ENCODE measurements at places on chromosomes 6 and 20. TPM values are rescaled to one million over a fixed set of nuclear protein-coding genes. Genes with fewer than 3 reads are reported as not detected.

FABP7 gene
- not detected for polyA plus RNA-seq

DNA sequence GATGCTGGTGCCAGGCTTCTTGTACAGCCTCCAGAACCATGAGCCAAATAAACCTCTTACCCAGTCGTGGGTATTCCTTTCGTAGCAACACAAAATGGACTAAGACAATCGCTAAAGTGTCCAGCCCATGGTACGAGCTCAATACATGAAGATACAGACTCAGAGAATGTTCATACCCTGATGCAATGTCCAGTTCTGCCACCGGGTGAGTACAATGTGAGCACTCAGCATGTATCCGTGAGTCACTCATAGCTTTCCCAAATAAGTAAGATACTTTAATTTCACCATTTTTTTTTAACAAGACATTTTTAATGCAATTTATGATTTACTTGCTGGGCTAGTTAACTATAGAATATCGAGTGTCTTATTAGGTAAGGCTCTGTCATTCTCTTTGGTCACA is 26.7 kb upstream of the PDE10A start:
- DNase-seq: no peak

DNA sequence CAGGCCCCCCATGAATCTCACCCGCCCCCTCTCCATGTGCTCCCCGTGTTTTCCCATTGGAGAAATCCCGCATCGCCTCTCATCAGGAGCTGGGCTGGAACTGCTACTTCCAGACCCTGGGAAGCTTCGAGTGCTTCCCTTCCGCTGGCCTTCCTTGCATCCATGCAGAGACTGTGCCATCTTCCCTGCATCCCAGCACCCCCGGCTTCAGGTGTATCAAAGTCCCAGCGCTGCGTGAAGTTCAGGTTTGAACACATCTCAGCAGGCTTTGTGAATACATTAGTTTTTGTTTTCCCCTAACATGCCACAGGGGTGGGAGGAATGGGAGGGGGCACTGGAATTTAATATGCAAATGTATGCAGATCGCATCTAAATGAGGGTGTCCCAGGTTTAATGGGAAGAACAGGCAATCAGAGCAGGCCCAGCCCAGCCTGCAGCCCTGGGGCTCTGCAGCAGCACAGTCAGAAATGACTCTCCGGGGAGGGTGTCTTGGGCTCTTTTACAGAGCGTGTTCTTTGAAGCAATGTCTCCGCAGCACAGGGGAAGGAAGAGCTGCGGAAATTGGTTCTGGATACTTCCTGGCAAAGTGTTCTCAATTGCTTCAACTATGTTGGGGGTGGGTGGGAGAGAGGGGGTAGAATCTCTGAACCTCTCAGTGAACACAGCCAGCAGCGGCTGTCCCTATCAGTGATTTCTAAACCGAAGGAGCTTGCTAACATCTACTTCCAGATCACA is 8.3 kb upstream of the MMP9 start:
- DNase-seq: no peak

DNA sequence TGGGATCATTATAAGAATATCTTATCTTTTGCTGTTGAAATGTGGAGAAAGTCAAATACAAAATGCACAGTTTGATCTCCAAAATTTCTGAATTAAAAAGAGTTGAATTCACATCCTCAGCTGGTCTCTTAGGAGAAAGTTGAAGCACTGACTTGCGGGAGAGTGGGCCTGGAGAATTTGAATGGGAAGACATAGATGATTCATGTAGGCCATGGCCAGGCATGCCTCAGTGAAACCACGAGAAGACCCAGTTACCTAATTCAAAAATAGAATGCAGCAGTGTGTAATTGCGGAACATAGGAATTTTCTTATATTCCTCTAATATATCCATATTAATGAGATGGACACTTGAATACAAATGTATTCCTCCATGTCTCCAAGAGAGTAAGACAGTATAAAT is 53.0 kb upstream of the DTNBP1 start:
- no peak for DNase-seq

LBP gene
- polyA plus RNA-seq: not detected

DNA sequence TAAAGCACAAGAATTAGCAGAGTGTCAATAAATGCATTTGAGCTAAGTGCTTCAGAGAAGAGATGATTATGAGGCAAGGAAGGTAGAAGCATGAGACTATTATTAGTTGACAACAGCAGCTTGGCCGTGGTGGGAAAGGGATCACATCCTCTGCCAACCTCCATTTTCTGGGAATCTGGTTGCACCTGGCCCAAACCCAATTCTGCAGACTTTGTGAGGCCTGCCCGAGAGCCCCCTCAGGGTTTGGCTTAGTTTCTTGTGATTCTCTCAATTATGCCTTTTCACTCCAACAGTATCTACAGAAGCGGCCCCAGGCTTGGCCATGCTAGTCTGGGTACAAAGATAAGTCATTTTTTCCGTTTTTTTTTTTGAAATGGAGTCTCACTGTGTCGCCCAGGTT is 111.0 kb upstream of the B3GAT2 start:
- DNase-seq: no peak

TFAP2A gene
- polyA plus RNA-seq: not detected

GRCh38 chr6:78533426-78533825 is 333.9 kb upstream of the IRAK1BP1 start:
- no peak for DNase-seq

CNR1 gene
- polyA plus RNA-seq: 0.07 TPM

DNA sequence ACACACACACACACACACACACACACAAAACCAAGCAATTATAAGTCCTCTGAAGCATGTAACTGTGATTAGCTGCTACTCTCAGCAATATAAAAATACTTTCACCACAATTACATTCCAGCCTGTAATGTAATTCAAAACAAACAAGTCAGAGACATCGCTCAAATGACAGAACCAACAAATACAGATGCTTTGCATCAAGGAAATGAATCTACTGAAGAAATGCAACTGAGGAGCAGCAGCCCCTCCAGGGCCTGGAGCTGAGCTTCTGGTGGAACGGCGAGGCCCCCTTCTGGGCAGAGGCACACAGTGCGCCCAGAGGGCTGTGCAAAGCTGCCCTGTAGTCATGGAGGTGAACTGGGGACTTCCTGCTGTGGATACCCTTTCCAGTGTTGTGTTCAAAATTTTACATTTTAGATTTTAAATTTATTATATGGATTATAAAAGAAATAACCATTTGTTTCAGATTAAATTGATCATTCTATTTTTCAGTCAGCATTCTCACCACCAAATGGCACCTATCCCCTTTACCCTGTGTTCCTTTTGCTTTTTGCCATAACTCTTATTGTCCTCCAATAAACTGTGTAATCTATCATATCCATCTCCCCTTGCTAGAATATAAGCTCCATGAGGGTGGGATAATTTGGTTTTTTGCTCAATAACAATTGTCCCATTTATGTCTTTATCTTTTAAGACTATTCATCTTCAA is 23.2 kb downstream of the ADAT2 start:
- DNase-seq: peak; percentile 33

DNA sequence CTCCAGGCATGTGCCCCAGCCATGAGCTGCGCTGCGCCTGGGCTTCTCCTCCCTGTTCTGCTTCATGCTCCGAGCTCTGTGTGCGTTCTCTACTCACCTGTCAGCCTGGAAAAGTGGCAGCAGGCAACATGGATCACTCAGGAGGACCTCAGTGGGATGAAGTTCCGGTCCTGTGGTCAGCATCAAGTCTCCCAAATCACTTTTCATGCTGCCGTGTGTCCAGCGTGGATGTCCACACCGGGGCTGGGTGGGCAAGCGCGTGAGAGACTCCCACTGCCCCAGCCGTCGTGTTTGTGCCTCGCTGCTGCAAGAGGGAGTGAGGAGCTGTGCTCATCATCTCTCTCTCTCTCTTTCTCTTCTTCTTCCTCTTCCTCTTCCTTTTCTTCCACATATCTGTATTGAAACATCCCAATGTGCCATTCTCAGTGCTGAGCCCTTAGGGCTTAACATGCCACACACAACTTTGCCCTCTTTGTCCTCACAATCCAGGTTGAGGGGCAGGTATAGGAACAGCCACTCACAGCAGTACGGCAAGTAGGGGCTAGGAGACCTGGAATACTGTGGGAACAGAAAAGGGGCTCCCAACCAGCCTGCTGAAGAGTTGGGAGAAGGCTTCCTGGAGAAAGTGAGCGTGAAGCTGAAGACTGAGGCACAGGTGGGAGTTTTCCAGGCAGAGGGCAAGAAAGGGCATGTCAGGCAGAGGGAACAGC is 3.8 kb upstream of the PDYN start:
- DNase-seq: no peak

DNA sequence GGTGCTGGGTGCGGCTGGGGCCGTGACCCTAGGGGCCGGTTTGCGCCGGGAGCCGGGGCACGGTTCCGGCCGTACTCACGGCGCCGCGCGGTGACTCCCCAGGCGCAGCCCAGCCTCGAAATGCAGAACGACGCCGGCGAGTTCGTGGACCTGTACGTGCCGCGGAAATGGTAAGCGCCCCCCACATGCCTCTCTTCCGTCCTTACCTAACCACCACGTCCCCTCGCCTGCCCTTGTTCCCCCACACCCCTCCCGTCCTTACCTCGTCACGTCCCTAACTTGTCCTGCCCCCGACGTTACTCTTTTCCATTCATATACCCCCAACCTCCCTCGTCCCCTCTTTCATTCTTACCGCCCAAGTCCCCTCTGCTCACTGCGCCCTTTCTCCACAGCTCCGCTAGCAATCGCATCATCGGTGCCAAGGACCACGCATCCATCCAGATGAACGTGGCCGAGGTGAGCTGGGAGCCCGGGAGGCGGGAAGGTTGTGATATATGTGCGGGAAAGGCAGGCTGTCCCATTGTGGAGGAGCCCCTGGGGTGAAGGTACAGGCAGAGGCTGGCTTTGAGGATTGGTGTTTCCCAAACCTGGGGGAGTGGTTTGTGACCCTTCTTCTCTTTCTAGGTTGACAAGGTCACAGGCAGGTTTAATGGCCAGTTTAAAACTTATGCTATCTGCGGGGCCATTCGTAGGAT is 463 bp downstream of the RPS21 start:
- DNase-seq: no peak

GRCh38 chr6:3163248-3163594 is 5.9 kb upstream of the TUBB2A start:
- DNase-seq: peak; percentile 43

- no peak for DNase-seq
These were observed 1.4 kb upstream of the SNTA1 start for GRCh38 chr20:33444797-33445560.

IL17A gene
- not detected for polyA plus RNA-seq

GRCh38 chr6:149043476-149044130 is 273.9 kb upstream of the TAB2 start:
- DNase-seq: peak; percentile 21

- DNase-seq: no peak
These were observed 59.7 kb downstream of the TMEM200A start for GRCh38 chr6:130425537-130425936.

DNA sequence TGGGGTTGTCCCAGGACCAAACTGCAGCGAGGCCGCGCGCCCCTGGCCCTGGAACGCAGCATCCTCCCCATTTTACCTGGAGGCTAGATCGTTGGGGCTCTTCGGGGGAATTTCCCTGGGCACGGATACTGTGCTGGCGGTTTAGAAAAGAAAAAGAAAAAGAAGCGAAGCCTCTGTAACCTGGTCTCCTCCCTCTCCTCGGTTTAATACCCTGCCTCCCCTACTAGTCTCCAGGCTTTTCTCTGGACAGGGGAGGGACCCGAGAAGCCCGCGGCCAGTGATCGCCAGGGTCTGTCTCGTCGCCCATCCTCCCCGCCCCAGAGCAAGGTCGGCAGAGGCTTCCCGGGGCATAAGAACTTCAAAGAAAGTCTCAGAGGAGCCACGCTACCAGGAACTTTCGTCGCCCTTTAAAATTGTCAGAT is 6.1 kb upstream of the LAMP5 start:
- no peak for DNase-seq

DNA sequence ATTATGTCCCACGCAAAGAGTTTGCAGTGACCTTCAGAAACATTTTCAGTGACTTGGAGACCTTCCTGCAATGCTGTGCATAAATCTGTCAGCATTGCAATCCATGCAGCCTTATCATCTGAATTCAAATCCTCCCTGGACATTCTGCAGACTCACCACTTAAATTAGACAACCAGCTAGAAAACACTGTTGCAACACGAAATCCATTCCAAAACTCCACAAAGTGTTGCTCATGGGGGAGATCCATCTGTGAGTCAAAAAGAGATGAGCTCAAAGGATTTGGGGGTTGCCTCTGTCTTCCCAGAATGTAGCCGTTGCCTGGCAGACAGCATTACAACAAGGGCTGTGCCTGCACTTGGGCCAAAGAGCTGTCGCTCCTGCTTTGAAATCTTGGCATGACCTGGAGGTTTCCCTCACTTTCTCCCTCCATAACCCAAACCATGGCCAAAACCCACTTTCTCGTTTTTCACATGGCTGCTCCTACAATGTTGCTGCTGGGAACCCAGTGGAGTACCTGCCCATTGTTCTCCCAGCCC is 163.5 kb upstream of the CDYL start:
- no peak for DNase-seq

GRCh38 chr6:147642458-147642857 is 134.0 kb downstream of the SAMD5 start:
- DNase-seq: no peak

GRCh38 chr20:309841-310644 is 12.7 kb downstream of the ZCCHC3 start:
- DNase-seq: peak; percentile 95

DNA sequence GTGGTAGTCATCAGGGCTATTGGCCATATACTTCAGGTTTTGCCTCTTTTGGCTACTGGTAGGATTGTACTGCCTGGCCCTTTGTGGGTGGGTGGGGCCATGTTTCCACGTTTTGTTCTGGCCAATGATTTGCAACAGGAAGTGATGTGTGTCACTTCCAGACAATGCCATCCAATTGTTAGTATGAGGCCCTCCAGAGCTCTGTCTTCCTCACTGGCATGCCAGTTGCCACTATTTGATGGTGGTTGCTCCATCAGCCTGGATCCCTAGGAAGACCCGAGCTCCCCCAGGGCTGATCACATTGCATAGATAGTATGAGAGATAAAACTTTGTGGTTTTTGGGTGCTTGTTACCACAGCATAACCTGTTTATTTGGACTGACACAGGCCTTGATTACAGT is 7.7 kb upstream of the LRRN4 start:
- DNase-seq: no peak

GRIK2 gene
- polyA plus RNA-seq: not detected

PPDPF gene
- polyA plus RNA-seq: 39.9 TPM

GRCh38 chr6:148803979-148804378 is 57.1 kb downstream of the UST start:
- DNase-seq: no peak

CST5 gene
- not detected for polyA plus RNA-seq

- DNase-seq: no peak
These were observed 192.5 kb downstream of the PTPRK start for GRCh38 chr6:128327890-128328289.

KATNA1 gene
- 11.4 TPM for polyA plus RNA-seq

DNA sequence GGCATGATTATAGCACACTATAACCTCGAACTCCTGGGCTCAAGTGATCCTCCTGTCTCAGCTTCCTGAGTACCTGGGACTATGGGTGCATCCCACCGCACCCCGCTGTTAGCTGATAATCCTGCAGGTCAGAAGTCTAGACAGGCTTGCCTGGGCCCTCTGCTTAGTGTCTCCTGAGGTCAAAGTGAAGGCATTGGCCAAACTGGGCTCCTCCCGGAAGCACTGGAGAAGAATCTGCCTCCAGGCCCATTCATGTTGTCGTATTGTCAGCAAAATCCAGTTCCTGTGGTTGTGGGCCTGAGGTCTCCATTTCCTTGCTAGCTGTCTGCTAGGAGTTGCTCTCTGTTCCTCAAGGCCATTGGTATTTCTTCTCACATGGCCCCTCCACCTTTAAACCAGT is 6.3 kb upstream of the MROH8 start:
- DNase-seq: no peak

SAYSD1 gene
- polyA plus RNA-seq: 3.6 TPM

COL19A1 gene
- polyA plus RNA-seq: not detected

TNF gene
- 13.1 TPM for polyA plus RNA-seq

GRCh38 chr6:141398949-141399348 is 733.8 kb upstream of the GJE1 start:
- DNase-seq: no peak

- peak; percentile 46 for DNase-seq
These were observed 100.0 kb upstream of the RIPOR2 start for GRCh38 chr6:25035512-25036435.

Data from CD14-positive monocyte (primary cell).